ENCODE measurements at places on chromosomes 2 and 18.

GRCh38 chr2:54579682-54580620 lies 123.8 kb downstream of the SPTBN1 start:
- no peak for DNase-seq

DNA sequence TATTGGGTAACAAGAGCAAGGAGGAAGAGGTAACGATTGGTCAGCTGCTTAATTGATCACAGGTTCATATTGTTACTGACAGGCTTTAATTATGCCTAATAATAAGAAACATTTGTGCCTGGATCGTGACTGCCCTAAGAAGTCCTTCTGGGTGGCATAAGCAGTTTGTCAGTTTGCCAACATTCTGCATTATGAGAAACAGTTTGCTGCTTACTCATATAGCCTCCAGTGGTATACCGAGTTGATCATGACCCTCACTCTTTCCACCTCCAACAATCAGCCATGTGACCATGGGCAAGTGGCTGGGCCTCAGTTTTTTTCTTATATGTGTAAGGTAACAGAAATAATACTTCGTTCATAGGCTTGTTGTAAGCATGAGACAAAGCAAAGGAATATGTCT lies 96.6 kb upstream of the CABLES1 start:
- no peak for DNase-seq

GRCh38 chr18:33556846-33557245 lies 21.2 kb upstream of the ASXL3 start:
- no peak for DNase-seq

DNA sequence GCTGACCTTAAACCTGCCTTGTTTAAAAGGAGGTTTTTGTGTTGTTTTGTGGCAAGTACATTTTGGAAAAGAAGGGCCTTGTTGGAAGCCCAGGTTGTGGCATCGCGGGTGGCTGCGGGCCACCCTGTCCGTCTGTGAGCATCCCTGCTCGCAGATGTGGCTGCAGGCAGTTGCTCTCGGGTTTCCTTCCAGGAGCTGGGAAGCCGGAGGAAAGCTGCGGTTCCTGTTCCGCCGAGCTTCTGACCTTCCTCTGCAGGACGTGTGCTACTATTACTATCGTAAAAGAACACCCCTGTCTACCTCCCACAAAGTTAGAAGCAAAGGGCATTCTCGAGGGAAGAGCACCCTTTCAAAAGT lies 766 bp downstream of the MFF start:
- no peak for DNase-seq

DNA sequence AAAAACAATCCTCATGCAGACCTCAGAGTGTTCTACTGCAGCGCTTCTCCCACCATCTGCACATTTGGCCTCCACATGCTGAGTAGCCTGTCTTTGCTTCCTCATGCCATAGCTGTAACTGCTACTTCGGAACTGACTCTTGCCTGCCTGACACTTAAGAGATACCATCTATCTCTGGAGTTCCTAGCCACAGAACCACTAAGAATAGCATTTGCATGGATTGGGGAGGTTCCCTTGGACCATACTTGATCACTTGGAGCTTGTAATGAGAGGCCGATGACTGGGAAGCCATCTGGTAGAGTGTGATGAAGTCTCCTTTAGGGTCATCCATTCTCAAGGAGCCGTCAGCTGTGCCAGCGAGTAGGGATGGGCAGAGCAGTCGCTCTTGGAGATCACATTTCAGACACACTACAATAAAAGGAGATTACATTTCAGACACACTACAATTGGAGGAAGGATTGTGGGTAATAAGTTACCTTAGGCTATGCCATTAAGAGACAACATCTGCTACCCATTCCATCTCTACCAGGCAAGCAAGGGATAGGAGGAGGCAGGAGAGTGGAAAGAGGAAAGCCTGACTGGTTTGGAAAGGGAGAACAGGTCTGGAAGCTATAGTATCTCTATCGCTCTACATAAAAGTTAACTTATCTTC lies 21.8 kb downstream of the DOK1 start:
- peak; percentile 19 for DNase-seq

GRCh38 chr2:181673173-181673572 lies 7.1 kb downstream of the NEUROD1 start:
- no peak for DNase-seq

GRCh38 chr2:205407984-205408383 lies 274.3 kb upstream of the NRP2 start:
- no peak for DNase-seq

DNA sequence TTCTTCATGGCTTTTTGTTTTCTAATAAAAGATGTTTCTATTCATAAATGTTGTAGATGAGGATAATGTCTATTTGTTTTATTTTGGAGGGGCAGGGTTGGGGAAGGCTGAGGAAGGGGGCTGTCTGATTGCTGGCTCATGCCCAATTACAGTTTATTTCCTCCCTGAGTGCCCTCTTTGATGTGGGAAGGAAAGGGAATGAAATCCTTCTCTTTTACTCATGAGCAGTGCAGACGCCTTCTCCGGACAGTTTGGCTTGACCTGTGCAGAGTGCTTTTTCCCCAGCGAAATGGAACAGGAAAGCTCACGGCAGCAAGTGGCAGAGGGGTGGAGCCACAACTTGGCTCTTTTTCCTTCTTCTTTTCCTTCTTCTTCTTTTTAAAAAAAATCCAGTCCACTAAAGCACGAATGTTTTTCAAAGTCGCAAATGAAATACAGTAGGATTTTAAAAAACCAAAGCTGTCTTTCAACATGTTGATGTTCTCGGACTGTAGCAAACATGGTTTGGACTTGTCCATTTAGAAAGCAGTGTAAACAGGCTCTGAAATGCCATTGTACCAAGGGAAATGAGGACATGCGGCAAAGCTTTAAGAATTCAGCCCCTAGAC lies 34.5 kb downstream of the RAB31 start:
- DNase-seq = no peak

DNA sequence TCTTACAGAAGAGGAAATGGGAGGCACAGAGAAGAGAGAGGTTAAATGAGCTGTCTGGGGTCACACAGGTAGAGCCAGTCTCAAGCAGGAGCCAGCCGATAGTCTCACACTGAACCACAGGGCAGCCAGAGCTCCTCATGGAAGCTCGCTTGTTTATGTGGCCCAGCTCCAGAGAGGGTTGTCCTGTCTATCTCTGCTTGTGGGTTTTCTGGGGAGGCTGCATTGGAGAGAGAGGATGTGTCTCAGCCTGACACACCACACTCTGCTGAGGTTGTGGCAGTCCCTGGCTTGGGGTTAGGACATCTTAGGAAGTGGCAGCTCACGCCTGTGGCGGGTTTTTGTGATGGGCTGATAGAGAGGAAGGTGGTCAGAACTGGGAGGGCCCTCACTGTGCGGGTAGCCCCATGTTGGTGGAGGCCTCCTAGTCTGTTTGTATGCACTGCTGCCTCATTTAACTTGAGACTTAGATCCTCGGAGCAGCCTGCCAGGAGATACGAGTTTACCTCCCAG lies 52.3 kb downstream of the TCF7L1 start:
- DNase-seq = no peak

DNA sequence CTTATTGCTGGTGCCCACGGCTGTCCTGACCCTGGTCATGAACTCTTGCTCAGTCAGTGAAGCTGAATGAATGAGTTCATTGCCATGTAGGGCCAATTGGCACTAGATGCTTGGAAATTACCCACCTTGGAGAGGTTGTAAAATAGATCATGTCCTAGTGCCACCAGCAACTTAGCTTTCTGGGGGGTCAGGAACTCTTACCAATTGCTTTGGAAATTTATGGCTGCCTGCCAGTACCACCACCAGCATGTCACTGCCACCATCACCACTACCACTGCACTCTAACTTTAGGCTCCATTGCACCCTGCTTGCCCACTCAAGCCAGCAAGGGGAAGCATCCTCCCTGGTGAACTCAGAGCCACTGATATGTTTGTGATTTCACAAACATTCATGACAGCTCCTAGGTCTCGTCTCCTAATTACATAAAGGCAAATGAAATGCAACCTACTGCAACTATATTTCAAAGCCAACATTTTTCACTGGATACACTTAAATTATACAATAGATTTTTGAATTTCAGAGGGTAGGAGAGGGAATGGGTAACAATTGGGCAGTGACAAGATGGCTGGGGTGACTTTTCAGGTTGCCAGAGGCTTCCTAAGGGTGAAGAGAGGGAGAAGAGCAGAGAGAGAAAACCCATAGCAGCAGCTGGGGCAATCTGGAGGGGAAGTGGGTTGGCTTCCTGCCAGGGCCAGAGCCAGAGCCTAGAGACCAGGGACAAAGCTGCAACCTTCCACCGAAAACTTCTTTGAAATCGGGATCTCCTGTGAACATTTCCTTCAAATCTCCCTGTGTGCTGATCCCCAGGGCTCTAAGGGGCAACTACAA lies 3.5 kb upstream of the EMILIN1 start:
- no peak for DNase-seq

- DNase-seq = no peak
Observed at GRCh38 chr2:219698748-219699439, 71.5 kb downstream of the SLC4A3 start.

DNA sequence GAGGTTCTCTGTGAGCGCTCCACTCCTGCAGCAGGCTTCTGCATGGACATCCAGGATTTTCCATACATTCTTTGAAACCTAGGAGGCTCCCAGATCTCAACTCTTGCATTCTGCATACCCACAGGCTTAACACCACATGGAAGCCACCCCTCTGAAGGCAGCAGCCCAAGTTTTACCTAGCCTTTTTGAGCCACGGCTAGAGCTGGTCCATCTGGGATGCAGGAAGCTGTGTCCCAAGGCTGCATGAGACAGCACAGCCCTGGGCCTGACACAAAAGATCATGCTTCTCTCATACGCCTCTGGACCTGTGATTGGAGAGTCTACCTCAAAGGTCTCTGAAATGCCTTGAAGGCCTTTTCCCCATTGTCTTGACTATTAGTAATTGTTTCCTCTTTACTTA lies 53.6 kb upstream of the RPRM start:
- DNase-seq = no peak

- DNase-seq = no peak
Observed at GRCh38 chr2:132274000-132274399, 112.2 kb upstream of the ANKRD30BL start.

- DNase-seq = no peak
Observed at GRCh38 chr2:163182764-163183354, 344.3 kb upstream of the KCNH7 start.

GRCh38 chr2:127398239-127398590 lies 10.4 kb upstream of the MAP3K2 start:
- no peak for DNase-seq

- DNase-seq = no peak
Observed at GRCh38 chr2:218282173-218282991, 9.9 kb downstream of the TMBIM1 start.

GRCh38 chr2:241888641-241889040 lies 19.1 kb downstream of the RTP5 start:
- DNase-seq = no peak

GRCh38 chr18:29160170-29160569 lies 983.2 kb upstream of the CDH2 start:
- peak; percentile 93 for DNase-seq

GRCh38 chr18:58135183-58135641 lies 91.2 kb downstream of the NEDD4L start:
- DNase-seq = no peak

DNA sequence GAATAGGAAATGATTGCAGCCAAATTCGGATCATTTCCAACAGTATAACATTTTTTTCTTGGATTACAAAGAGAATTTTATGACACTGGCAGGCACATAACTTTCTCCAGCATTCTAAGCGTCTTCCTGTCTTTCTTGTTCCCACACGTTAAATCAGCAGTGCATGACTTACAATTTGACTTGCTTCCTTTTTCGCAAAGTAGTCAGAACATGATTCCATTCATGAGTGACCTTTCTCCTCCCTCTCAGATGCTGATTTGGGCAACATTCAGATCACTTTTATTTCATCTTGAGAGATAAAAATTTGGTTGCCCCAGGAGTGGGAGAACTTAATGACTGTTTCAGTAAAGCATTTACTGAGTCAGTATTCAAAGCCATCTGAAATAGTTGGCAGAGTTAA lies 858.7 kb upstream of the ACVR2A start:
- DNase-seq = no peak

- DNase-seq = no peak
Observed at GRCh38 chr18:42113529-42114191, 158.6 kb downstream of the PIK3C3 start.

DNA sequence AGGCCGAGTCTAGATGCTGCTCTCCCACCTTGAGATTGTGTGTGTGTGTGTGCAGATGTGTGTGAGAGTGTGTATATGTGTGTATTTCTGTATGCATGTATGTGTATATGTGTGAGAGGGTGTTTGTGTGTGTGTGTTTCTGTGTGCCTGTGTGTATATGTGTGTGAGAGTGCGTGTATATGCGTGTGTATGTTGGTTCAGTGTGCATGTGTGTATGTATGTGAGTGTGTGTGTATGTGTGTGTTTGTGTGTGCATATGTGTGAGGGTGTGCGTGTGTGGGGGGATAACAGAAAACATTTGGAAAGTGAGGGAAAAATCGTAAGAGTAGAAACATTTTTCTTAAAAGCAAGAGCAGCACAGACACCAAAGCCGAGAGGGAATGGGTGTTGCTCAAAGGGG lies 309.1 kb downstream of the NDUFA10 start:
- no peak for DNase-seq

DNA sequence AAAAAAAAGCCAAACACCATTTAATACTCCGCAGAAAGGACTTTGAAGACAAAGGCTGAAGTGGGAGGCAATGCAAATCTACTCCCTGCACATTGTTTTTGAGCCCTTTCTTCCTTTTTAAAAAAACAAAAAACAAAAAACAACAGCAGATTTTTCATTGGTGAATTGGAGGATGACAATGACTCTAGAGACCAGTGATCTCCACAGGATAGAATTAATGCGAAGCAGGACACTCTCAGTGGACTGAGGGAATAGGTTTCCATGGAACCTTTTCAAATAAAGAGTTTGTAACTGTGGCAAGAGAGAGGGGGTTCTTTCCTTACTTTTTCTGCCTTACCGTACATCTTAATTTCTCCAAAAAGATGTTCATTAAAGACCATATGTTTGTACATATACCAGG lies 371.0 kb downstream of the MEIS1 start:
- DNase-seq = no peak

DNA sequence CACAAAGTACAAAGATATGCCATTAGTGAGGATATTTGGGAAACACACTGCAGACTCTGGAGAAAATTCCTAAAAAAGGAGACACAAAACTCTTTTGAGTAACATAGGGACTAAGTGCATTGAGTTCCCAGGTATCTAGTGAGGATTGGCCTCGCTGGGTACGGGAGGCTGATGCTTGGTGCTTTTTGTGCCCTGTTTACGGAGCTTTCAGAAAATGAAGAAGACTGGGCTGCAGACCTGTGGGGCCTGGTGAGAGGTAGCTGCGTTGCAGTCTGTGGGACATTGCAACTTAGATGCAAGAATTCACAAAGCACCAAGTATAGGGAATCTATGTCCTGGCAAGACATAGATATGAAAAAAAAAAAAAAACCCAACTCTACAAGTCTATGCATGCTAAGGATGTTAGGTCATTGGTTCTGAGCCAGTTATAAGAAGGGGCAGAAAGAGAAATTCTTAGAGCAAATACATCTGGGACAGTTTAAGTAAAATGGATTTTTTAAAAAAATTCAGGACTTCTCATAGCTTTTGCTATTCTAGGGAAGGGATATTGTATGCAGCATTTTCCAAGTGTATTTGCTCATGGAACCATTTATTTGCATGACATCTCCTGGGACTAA lies 156.0 kb downstream of the SLC4A3 start:
- DNase-seq = no peak

All from NCI-H187 treated with DMSO at 0.1 percent for 48 hours (cell line).